ENCODE measurements at places on chromosomes 7 and 10. TPM values are rescaled to one million over a fixed set of nuclear protein-coding genes. Genes with fewer than 3 reads are reported as not detected.

DNA sequence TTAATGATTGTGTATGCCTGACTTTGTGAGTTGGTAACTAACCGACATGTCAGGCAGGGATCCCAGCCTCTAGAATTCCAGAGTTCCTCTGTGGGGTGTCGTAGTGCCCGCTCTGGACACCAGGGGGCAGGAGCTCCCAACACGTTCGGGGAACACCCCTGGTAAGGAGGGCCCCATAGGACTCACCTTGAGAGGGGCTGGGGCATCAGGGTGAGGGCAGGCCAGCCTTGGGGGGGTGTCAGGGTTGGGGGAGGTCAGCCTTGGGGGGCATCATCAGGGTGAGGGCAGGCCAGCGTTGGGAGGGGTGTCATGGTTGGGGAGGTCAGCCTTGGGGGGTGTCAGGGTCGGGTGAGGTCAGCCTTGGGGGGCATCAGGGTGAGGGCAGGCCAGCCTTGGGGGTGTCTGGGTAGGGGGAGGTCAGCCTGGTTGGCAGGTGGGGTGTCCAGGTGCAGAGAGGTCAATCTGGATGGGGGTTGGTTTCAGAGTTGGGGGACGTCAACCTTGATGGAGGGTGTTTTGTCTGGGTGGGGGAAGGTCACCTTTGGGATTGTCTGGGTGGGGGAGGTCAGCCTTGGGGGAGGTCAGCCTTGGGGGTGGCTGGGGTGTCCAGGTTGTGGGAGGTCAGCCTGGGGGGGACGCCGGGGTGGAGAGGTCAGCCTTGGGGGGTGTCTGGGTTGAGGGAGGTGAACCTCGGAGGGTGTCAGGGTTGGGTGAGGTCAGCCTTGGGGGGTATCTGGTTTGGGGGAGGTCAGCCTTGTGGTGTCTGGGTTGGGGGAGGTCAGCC is 45.6 kb upstream of the SUN1 start:
- H3K36me3 ChIP-seq, result peaks cover 17% of the 10 kb centered on the region
- no peak overlapping the region for H3K27ac ChIP-seq
- H3K4me3 ChIP-seq, result no peak overlapping the region

- no peak overlapping the region for H3K27ac ChIP-seq
- no peaks in the 10 kb centered on the region for H3K27me3 ChIP-seq
- H3K4me3 ChIP-seq, result no peak overlapping the region
- DNase-seq, result no peak
- H3K4me1 ChIP-seq, result peaks cover 24% of the 10 kb centered on the region
Observed at GRCh38 chr7:129875160-129875559, 77.6 kb downstream of the UBE2H start.

- DNase-seq, result no peak
- no peak overlapping the region for H3K4me3 ChIP-seq
- H3K4me1 ChIP-seq, result no peaks in the 10 kb centered on the region
- H3K27ac ChIP-seq, result no peak overlapping the region
Observed at GRCh38 chr7:25326501-25327156, 98.3 kb upstream of the NPVF start.

DNA sequence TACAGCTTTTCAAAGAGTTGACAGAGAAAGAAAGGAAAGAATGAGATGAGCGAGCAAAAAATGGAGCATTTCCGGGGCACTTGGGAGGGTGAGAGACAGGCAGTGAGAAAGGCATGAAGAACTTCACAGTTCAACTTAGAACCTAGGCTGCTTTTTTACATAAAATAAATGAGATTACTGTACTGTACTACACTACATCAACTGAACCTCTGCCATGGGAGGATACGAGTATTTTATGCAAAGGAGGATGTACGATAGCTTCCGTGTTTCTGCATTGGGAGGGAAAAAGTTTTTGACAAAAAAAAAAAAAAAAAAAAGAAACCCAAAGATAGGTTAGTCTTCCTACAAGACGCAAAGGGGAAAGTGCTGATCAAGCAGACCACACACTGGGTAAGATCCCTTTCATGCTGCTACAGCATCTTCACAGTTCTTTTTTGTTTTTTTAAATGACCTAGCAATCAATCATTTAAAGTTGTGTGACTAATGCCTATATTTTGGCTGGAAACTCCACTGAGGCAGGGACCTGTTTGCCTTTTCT is 88.0 kb downstream of the RAPGEF5 start:
- H3K27ac ChIP-seq, result no peak overlapping the region
- H3K4me1 ChIP-seq, result peaks cover 9% of the 10 kb centered on the region
- no peak overlapping the region for H3K4me3 ChIP-seq

The ENKUR gene
- not detected for total RNA-seq
